Activated CD4-positive, alpha-beta T cell treated with anti-CD3 and anti-CD28 coated beads, Interleukin-2, amount 50 U/mL, for 24 hours (primary cell): ENCODE measurements at places on chromosomes 16 and 17.

- DNase-seq: no peak
Measured at GRCh38 chr16:56941092-56941491, 9.2 kb downstream of the HERPUD1 start.

GRCh38 chr17:35135322-35135721, 6.8 kb downstream of the NLE1 start:
- DNase-seq: no peak

DNA sequence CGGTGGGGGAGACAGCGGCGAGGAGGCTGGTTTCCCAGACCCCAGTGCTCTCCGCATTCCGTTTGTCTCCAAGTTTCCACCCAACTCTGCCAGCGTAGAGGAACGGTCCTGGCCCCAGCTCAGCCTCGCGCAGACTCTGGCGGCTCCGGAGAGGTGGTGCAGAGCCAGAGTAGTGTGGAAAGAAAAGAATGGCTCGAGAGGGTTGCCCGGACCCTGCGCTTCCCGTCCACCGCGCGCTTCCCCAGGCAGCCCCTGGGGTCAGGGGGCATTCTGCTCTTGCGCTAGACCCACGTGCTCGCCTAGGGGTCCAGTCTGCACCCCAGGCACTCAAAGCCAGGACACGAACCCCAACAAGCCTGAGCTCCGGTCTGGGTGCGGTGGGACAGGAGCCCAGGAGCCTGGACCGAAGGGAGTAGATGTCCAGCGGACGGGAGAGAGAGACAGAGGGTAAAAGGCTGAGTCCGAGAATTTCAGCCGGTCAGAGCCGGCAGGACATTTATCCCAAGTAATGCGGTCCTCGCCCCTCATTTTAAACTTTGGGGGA, 3.8 kb downstream of the PMP22 start:
- DNase-seq: no peak

DNA sequence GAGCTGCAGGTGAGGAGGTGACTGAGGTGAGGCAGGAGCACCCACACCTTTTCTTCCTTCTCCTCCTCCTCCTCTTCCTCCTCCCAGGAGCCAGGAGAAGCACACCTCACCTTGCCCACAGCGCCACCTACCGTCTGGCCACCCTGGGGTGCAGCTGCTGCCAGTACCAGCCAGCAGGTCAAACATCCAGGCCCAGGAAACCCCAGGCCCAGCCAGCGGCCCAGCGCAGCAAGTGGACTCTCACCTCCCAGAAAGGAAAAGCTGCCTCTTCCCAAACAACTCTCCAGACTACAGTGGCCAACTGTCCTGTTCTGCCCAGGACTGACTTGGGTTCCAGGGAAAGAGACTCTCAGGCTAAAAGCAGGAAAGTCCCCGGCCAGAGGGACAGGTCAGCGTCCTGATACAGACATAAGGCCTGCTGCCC, 22.7 kb downstream of the PEMT start:
- peak; percentile 14 for DNase-seq

DNA sequence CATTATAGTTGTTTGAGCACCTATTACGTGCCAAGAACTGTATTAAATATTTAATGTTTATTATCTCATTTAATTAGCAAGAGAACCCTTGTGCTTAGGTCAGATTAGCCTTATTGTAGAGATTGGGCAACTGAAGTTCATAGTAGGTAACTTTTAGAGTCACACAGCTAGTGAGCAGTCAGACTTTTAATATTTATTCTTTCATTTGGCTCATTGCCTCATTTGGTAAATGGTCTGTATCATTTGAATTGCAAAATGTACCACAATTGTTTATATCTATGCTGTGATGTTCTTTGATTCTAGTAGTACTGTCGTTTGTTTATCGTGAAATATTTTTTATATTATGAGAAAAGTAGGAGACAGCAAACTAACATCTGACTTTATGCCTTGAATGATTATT, 7.6 kb downstream of the CLTC start:
- DNase-seq: no peak

GRCh38 chr16:84048270-84048669, 5.7 kb upstream of the SLC38A8 start:
- no peak for DNase-seq
